ENCODE measurements at places on chromosomes 4 and X.

DNA sequence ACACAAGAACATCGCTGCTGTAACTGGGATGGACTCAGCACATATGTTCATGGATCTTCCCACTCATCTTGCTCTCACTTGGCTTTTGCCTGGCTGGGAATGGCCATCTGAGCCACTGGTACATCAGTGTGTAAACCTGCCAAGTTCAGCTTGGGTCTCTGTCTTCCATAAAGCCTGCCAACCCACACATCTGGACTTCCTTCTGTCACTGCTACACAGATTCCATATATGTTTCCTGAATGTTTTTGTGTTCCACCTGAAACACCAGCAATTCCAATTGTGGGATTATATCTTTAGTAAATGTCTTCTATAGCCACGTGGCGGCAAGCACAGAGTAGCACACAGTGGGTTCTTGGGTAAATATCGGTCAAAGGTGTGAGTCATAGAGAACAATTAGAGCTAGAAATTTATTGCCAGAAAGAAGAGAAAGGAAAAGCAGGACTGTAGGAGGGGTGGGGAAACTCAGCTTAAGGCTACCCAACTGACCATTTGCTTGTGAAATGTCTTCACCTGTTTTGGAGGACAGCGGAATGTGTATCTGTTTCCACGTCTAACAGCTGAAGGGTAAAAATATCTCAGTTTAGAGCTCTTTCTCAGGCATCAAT lies 125.9 kb downstream of the MFAP3L start:
- no peak for DNase-seq

DNA sequence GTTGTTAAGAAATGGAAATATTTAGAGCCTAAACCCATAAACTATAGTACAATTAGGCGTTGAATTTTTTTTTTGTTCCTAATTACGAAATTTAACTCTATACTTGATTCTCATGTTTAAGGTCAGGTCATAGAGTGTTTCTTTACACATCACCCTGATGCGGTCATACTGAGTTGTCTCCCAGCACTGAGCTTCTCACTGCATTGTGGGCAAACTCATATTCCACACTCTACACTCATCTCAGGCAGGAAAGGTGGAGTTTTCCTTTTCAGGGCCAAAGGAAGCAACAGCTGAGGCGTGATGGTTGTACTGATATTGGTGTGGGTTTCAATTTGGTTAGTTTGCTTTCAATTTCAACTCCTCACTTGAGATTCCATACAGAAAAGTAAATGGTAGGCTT lies 75.4 kb downstream of the FAT4 start:
- DNase-seq: no peak

GRCh38 chr4:74357965-74358364 lies 7.0 kb upstream of the EREG start:
- no peak for DNase-seq

- DNase-seq: no peak
Measured at GRCh38 chr4:113695328-113696169, 66.0 kb downstream of the CAMK2D start.

DNA sequence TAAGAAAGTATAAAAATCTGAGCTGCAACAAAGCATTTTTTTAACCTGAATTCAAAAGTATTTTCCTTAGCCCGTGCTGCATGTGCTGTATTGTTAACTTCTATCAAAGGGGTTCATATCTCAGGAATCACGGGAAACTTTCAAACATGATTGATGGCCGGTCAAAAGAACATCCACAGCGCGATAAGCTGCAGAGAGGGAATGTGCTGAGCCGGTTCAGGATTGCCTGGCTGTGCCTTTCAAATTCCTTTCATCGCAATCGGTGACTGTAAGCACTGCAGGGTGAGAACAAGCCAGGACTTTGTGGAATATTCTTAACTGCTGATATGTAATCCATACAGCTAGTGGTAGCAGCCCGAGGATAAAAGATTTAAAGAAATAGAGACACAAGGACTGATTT lies 210.9 kb upstream of the NOCT start:
- DNase-seq: no peak

DNA sequence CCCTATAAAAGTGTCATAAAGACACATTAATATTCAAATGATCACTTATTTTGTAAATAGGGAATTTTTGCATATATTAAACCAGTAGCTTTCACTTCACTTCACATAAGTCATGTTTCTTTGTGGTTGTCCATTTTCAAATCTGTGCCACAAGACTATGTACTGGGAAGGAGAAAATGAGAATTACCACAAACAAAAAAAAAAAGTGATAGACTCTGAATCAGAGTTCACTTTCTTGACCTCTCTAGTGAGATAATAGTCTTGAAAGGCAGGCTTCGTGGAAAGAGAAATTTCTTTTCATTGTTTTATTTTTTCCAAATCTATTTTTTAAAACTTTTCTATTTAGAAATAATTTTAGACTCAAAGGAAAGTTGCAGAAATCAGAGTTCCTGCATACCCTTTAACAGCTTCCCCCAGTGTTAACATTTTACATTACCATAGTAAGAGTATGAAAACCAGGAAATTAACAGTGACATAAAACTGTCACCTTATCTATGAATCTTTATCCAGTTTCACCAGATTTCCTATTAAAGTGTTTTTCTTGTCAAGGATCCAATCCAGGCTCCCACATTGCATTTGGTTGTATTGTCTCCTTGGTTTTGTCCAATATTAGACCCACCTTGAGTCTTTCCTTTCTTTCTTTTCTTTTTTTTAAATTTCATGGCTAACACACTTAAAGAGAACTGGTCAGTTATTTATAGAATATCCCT lies 215.4 kb upstream of the PGRMC2 start:
- DNase-seq: no peak

- no peak for DNase-seq
Measured at GRCh38 chr4:56181140-56181953, 205.9 kb downstream of the AASDH start.

- DNase-seq: no peak
Measured at GRCh38 chr4:139954512-139954911, 199.5 kb downstream of the MAML3 start.

DNA sequence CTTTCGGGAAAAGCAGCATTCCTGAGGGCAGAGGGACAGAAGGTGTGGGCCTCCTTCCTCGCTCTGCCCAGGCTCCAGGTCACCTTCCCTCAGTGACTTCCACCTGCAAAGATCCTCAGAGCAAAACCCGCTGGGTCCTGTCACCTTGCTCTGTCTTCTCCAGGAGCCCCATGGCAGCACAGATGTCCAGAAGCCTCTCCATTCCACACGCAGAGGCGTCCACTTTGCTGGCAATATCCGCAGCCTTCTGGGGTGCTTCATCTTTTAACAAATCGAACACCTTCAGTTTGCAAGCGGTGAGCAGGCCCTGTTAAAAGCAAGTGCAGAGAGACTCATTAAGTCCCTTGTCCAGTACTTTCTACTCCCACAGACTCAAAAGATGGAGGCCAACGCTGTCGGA lies 27.3 kb downstream of the ASMTL start:
- DNase-seq: no peak

DNA sequence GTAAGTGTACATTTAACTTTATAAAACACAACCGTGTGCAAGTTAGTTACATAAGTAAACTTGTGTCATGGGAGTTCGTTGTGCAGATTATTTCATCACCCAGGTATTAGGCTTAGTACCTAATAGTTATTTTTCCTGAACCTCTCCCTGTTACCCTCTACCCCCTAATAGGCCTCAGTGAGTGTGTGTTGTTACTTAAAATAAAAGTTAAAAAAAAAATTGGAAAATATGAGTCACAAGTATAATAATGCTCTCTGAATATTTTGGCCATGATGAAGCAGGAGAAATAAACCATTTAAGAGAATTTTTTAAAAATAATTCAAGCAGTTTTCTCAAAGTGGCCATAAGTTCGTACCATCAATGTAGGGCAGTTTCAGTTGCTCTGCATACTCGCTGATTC lies 105.1 kb upstream of the GRID2 start:
- DNase-seq: no peak

GRCh38 chrX:151735219-151735618 lies 673 bp downstream of the CNGA2 start:
- no peak for DNase-seq

GRCh38 chrX:66110112-66110511 lies 53.9 kb upstream of the HEPH start:
- DNase-seq: peak; percentile 13

GRCh38 chr4:184380707-184381106 lies 93.6 kb downstream of the IRF2 start:
- no peak for DNase-seq

- no peak for DNase-seq
Measured at GRCh38 chrX:109936114-109936513, 66.8 kb upstream of the TMEM164 start.

GRCh38 chr4:110134269-110134869 lies 64.0 kb downstream of the ELOVL6 start:
- DNase-seq: no peak

DNA sequence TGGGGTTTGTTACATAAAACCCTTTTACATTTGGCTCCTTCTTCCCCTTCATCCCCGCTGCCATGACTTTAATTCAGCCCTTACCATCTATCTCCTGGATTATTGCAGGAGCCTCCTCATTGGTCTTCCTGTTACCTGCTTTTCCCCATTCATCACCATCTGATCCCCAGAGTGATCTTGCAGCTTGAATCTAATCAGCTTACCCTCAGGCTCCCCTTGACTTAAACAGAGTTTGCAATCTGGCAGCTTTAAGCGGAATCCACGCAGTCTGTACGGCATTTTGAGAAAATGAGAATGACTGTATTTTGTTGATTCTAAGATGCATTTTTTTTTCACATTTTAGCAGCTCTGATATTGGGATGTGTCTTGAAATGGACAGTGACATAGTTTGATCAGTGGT lies 14.9 kb upstream of the PPEF1 start:
- no peak for DNase-seq

DNA sequence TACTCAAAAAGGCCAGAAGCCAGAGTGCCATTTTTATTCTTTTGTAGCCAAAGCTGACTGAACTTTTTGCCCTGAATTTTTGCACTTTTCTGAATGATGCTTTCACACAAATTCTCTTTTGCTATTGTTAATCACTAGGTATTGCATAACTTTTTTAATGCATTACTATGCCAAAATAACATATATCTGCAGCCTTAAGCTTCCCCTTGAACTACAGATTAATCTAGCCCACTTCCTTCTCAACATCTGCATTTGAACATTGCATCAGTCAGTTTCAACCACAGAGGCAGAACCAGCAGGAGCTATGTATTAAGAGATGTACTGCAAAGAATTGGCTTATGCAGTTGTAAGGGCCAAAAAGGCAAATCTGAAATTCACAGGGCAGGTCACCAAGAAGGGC lies 197.6 kb upstream of the GYPA start:
- no peak for DNase-seq

GRCh38 chr4:145154573-145154972 lies 25.8 kb downstream of the OTUD4 start:
- peak; percentile 7 for DNase-seq

- no peak for DNase-seq
Measured at GRCh38 chr4:70619778-70620177, 8.8 kb upstream of the ENAM start.

GRCh38 chrX:15328131-15328530 lies 7.2 kb downstream of the PIGA start:
- DNase-seq: no peak

GRCh38 chrX:46340696-46341095 lies 204.5 kb downstream of the ZNF674 start:
- no peak for DNase-seq

- DNase-seq: peak; percentile 1
Measured at GRCh38 chrX:40938423-40938822, 146.8 kb upstream of the USP9X start.

- no peak for DNase-seq
Measured at GRCh38 chr4:163343604-163344146, at the start of gene NPY5R. TSS of gene NPY5R (plus strand) at chr4:163343892. CDS start at chr4:163350274, 6,382 bp downstream.

- DNase-seq: no peak
Measured at GRCh38 chrX:68571292-68571609, 72.4 kb downstream of the YIPF6 start.

- DNase-seq: no peak
Measured at GRCh38 chrX:104742355-104742754, 176.4 kb downstream of the IL1RAPL2 start.

DNA sequence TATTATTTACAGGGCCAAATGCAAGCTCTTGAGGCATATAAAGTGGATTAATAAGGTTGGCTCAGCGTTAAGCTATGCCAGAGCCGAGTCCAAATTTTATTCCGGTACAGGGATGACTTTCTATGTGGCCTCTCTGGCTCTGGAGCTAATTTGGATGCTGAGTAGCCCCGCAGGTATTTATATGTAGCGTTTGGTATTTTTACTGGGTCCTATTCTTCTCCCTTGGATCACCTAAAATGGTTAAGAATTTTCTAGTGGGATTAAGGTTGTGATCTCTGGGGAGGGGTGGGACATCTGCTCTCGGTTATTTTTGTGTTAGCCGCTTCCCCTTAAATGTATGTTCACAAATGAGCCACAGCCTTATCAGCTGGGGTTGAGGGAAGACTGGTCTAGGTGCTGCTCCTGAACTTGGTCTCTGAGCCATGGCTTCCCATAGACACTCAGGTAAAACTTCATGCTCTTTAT lies 49.4 kb downstream of the FHL1 start:
- DNase-seq: no peak

GRCh38 chr4:83639849-83640493 lies 104.1 kb downstream of the GPAT3 start:
- DNase-seq: peak; percentile 66

- peak; percentile 20 for DNase-seq
Measured at GRCh38 chrX:124239911-124240310, 92.5 kb upstream of the TEX13D start.

DNA sequence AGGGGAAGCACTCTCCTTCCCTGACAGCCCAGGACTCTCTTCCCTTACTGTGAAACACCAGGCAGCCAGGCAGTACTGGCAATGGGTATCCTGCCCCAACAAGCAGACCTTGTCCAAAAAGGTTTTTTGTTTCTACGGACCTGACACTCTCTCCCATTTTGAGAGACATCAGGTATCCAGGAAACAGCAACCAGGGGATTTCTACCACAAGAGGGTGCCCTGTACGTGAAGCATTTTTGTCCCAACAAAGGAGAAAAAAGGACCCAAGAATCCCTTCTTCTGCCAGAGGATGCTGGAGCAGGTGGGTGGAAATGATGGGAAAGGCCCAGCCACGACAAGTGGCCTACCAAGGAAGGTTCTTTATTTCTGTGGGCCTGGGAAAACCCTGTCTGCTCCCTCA lies 65.7 kb upstream of the FGF13 start:
- no peak for DNase-seq

- DNase-seq: no peak
Measured at GRCh38 chr4:110344165-110344564, 131.8 kb upstream of the ENPEP start.

DNA sequence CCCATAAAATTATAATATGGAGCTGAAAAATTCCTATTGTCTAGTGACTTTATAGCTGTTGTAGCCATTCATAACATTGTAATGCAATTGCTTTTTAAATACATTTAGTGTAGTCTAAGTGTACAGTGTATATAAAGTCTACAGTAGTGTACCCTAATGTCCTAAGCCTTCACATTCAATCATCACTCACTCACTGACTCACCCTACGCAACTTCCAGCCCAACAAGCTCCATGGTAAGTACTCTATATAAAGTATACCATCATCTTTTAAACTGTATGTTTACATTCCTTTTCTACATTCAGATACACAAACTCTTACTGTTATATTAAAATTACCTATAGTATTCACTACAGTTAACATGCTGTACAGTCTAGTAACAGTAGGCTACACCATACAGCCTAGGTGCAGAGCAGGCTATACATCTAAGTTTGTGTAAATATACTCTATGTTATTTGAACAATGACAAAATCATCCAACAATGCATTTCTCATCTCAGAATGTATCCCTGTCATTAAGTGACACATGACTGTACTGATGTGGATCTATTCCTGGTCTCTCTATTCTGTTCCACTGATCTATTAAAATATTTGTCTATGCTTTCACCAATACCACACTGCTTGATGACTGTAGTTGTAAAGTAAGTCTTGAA lies 33.7 kb downstream of the CLOCK start:
- no peak for DNase-seq

GRCh38 chr4:56681853-56682525 lies 893 bp upstream of the HOPX start:
- no peak for DNase-seq
